ENCODE measurements at places on chromosomes 6 and 20.
A peak's percentile ranks its signal among the peaks of the same experiment; 100 is the strongest.

DNA sequence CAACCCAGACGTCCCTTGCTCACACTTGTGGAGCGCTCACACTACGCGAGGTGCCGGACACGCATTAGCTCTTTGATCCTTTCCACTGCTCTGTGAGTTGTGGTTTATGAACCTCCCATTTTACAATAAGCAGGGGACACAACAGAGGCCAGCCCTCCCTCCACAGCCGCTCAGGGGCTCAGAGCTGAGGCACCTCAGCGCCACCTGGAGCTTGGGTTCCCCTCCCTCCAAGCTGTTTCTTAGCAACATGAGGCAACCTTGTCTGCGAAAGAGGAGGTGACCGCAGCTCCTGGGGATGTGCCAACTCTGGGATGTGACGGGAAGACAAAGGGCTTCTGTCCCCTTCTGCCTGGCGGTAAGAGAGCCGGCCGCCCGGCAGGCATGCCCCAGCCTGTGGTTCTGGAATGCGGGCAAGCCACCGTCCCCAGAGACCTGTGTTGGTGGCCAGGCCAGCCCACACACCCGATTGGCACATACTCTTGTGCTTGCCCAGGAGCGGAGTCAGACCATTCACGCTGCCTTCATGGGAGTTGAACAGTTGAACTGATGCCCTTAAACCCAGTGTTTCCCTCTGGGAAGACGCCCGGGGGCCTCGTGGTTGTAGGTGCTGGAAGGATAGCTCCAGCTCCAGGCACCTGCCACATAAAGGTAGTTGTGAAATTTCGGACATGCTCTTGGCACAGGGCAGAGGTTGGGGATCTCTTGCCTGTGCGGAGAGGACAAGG is 44.5 kb downstream of the RBM38 start:
- peak; percentile 30 for DNase-seq

DNA sequence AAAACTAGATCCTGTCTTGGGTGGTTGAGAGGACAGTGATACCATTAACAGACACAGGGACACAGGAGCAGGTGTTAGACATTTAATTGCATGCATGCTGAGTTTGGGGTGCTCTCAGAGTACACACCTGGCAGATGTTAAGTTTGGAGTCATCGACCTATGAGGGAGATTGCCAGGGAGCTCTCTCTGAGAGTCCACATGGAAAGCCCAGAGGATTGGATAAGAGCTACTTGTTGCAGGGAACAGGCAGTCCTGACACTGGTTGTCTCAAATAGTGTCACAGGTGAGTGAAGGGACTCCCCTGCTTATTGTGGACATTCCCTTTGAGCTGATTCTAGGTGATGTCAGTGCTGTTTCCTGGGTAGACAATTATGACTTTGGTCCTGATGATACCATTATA is 3.1 kb downstream of the ATRN start:
- DNase-seq: no peak

DNA sequence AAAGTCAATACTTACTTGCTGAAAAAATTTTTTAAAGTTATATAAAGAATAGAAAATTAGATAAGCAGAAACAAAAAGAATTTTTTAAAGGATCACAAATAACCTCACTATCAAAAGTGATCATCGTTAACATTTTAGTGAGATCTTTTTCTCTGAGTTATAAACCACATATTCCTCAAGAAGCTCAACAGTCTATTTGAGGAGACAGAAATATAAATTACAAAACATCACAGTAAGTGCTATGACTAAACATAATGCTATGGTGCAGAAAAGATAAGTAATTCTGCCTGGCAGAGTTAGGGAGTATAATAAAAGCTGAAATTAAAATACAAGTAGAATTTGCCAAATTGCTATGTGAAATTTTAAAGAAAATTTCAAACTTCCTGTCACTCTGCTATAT is 226.7 kb downstream of the LMBRD1 start:
- DNase-seq: peak; percentile 35

DNA sequence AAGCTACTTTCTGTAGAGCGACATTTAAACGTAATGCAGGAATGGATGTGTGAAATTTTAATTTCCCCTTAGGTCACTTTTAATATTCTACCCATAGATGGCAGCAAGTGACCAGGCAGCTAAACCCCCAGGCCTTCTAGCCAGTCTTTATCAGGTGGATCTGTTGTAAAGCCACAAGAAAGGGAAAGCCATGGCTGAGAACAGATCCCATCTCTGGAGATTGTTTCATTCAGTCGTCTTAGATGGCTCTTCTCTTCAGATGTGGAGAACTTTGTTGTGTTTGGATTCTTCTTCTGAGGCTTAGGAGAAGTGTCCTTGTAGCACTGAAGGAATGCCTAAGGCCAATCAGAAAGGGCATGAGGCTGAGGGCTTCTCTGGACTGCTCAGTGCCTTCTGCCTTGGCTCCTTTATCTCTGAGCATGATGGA is 15.8 kb upstream of the RNF182 start:
- peak; percentile 76 for DNase-seq

- no peak for DNase-seq
Measured at GRCh38 chr6:50180646-50181045, 130.9 kb upstream of the DEFB112 start.

DNA sequence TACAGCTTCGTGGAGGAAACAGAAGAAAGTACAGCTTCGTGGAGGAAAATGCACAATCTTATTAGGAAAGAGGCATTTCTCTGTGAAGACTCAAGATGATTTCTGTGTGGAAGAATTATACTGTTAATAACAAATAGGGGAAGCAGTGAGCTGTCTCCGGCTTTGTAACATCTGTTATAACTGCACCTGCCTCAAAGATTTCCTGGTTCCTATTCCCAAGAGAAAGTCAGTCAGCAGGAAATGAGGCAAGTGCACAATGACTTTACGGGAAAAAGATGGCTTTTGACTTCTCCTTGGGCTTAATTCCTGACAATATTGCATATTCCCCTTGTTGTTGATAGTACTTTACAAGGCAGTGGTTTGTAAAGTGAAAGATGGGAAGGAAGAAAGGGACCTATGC is 538.5 kb downstream of the BMP2 start:
- DNase-seq: no peak

- peak; percentile 29 for DNase-seq
Measured at GRCh38 chr6:112997421-112998085, 650.4 kb downstream of the RFPL4B start.

GRCh38 chr6:158568549-158568948 is 8.7 kb downstream of the TMEM181 start:
- DNase-seq: no peak

DNA sequence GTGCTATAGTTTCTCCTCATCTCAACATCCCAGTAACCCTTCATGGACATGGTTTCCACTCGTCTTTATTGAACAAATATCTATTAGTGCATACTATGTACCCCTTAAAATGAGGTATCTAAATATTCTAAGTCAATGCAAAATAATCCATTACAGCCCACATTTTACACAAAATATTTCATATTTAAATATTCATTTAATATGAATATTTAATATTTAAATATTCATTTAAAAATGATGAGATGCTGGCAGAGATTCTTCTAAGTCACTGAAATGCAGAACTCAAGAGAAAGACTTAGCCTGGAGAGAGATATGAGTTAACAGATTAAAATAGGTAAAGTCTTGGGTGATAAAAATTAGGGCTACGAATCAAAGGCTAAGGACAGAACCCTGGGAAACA is 17.9 kb downstream of the EPB41L2 start:
- no peak for DNase-seq

GRCh38 chr20:3874194-3874844 is 14.9 kb upstream of the PANK2 start:
- no peak for DNase-seq

DNA sequence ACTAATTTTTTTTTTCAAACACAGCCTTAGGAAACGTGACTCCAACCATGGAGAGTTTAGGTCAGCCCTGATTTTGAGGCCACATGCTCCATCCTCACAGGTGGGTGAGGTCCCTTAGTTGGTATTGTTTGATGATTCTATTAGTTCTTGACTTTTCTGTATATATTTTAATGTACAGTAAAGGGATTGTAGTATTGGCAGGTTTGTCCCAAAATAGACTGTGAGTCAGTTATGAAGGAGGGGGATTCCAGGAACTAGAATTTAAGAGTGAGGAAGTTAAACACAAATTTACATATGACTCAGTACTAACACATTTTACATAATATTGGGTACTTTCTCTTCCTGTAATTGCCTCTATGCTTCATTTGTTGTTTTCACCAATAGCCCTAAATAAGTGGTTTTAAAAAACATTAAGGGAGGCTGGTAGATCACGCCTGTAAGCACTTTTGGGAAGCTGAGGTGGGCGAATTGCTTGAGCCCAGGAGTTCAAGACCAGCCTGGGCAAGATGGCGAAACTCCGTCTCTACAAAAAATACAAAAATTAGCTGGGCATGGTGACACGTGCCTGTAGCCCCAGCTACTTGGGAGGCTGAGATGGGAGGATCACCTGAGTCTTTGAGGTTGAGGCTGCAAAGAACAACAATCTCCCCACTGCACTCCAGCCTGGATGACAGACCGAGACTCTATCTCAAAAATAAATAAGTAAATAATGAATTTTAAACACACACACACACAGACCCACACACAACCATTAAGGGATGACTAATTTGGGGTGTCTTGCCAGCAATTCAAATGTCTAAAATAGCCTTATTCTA is 81.8 kb downstream of the SGK1 start:
- DNase-seq: no peak

- no peak for DNase-seq
Measured at GRCh38 chr6:126983779-126984178, 134.7 kb upstream of the RSPO3 start.

GRCh38 chr6:70131528-70131927 is 171.4 kb downstream of the COL9A1 start:
- no peak for DNase-seq

DNA sequence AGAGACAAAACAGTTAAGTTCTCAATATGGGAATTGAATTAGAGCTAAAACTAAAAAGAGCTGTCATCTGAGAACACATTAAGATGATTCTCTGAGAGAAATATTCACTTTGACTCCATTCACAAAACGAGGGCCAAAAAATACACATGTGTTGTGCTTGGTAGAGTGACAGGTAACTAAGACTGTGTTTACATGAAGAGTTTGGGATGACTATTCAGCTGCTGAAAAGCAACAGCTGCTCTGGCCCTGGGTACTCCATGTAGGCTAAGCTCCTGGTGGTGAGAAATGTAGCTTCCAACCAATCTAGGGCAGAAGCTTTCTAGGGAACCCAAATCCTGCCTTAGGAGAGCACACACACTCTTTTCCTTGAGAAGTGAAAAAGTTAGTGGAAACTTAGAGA is 184.5 kb downstream of the COL21A1 start:
- DNase-seq: no peak

DNA sequence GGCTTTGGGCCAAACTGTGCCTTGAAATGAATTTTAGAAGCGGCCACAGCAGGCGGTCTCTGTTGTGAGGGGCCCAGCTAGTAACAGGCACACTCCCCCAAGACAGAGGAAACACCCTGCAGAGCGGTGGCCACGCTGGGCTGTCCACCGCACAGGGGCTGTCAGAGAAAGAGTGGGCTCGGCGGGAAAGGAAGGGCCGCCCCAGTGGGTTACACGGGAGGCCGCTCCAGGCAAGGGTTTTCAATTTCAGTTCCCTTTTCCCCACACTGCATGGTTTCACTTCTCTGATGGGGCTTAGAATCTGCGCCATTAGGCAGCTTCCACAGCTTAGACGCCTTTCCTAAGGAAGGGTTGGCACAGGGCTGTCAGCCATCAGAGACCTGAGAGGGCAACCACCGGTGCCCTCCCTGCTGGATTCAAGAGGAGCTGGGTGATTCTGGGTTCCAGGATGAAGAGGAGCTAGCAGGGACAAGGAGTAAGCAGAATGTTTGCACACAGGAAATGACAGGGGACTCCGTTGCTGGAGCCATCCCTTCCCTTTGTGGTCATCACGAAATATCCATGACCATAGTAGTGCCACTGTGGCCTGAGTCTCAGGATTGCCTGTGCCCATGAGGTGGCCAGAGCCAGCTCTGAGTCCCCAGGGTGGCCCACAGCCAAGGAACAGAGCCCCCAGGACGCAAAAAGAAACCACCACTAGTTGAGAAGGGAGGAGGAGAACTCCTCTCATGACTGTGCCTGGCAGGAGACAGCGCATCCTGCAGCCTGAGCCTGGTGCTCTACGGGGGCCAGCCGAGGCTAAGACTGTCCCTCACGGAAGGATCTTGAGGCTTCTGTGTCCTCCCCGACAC is 282.7 kb downstream of the NRN1 start:
- DNase-seq: peak; percentile 37

GRCh38 chr6:112193117-112193516 is 61.2 kb downstream of the LAMA4 start:
- DNase-seq: no peak

- peak; percentile 5 for DNase-seq
Measured at GRCh38 chr6:164533045-164533362, 776.4 kb downstream of the C6orf118 start.

- DNase-seq: no peak
Measured at GRCh38 chr20:62401331-62401779, 5.7 kb downstream of the CABLES2 start.

DNA sequence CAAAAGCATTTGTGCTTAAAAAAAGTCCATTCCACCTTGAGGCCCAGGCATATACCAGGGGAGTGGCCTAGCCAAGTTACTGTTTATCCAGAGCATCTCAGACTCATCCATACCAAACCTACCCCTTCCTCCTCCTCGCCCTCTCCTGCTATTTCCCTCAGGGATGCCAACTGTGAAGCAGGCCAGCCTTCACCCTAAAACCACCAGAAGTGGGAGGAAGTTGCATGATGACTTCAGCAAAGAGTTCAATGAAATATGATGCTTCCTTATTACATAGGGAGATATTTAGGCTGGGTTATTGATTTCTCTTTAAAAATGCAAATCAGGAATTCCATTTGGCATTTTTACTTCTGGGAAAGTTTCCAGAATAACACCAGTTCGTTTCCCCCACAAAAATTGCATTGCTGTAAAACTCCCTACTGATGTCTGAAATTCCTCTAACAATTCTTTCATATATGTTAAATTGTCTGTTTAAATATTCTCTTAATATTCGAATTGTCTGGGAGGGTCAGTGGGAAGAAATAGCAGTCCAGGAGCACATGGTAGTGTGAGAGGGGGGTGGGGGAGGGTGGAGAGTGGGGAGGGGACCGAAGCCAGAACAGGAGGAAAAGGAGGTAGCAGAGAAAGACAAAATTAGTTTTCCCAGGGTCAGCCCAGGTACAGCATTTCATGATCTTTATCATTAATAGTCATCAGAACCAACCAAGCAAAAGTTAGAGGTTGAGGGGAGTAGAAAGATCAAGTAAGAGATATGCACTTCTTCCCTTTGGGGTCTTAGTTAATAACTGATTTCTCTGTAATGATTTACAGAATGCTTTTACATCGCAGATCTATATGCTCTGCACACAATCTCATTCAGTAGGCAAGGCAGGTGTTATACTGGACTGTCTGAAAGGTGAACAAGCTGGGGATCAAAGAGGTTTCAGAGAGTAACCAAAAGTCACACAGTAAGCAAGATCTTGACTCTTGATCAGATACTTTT is 1.7 kb upstream of the TCP11 start:
- DNase-seq: no peak

- DNase-seq: no peak
Measured at GRCh38 chr6:92196325-92196724, 1223.0 kb downstream of the EPHA7 start.

- no peak for DNase-seq
Measured at GRCh38 chr20:32963176-32963575, 41.1 kb downstream of the SUN5 start.

GRCh38 chr20:44829688-44830087 is 19.3 kb upstream of the RIMS4 start:
- DNase-seq: no peak
